Activated T-helper 17 cell treated with anti-CD3 and anti-CD28 coated beads, Interleukin-2, amount 50 U/mL, for 72 hours (primary cell): ENCODE measurements at places on chromosomes 5 and 9.

GRCh38 chr5:139569270-139569955 lies 8.3 kb downstream of the UBE2D2 start:
- no peak for ATAC-seq

GRCh38 chr5:141260458-141261237 lies 15.5 kb downstream of the PCDHB15 start:
- ATAC-seq = no peak

GRCh38 chr9:92186631-92187030 lies 71.4 kb upstream of the SPTLC1 start:
- ATAC-seq = no peak

DNA sequence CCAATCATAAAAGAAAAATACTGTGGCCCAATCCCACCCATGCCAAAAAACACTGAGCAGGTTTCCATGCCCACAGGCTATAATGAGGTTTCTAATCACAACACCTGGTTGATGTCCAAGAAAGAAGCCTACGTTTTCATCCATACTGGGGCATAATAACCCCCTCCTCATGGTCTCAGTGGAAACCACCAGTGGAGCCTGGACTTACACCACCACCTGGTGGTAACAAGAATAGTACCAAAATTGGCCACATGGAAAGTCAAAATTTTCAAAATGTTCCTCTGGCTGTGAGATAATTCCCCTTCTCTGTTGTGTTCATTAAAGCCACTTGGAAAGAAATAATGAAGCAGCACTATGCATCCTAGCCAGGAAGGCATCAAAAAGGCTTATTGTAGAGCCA lies 687.3 kb upstream of the ST8SIA4 start:
- ATAC-seq = no peak

DNA sequence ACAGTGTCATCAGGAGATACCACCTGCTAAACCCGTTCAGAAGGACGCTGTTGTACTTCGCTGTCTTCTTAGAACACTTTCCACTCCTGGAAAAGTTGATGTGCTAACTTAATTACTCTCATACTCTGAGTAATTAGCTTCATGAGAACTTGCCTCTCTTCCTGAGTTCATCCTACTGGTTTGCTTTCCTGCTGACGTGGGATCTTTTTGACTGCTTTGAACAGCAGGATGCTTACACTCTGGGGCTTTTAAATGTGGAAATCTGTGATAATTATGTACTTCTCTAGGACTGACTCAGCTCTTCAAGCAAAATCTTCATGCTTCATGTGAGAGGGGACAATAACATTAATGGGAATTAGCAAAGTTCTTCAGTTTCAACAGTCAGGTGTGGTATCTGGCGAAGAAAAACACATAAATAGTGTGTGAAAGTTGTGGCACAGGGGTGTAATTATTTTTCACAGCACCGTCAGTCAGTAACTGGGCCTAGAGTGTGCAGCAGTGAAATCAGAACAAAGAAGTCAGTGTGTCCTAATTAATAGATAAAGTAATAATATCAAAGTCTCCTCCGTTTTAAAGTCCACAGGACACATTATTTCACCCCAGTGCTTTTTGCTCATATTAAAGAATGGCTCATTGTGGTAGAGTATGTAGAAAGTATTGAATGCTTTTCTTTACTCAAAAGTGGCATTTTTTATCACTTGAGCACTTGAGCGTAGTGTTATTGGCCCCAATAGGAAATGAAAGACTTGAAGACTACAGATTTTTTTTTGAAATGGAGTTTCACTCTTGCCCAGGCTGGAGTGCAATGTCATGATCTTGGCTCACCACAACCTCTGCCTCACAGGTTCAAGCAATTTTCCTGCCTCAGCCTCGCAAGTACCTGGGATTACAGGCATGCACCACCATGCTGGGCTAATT lies 140.9 kb upstream of the DMRT1 start:
- no peak for ATAC-seq

GRCh38 chr9:109244179-109245132 lies 76.4 kb downstream of the EPB41L4B start:
- ATAC-seq = peak; percentile 66

DNA sequence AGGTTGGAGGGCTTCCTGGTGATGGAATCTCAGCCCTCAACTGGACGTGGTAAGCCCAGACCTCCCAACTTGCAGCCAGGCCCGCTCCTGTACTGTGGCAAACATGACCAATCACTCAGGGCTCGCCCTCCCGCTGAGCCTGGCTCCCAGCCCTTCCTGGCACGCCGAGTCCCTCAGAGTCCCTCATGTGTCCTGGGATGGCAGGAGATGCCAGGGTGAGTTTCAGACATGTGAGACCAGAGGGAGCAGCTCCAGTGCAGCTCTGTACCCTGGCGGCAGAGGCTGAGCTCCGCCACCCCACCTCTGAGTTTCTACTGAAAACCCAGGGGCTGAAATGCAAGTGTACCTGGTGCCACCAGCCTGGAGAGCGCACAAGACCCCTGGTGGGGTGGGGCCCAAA lies 42.0 kb upstream of the RXRA start:
- no peak for ATAC-seq

GRCh38 chr5:116032094-116032517 lies at the start of gene ARL14EPL:
ARL14EPL (plus strand) TSS chr5:116032472; CDS start chr5:116051466, 18,994 bp downstream.
- ATAC-seq = no peak

GRCh38 chr5:179051784-179052183 lies 8.4 kb upstream of the ZNF354C start:
- no peak for ATAC-seq

DNA sequence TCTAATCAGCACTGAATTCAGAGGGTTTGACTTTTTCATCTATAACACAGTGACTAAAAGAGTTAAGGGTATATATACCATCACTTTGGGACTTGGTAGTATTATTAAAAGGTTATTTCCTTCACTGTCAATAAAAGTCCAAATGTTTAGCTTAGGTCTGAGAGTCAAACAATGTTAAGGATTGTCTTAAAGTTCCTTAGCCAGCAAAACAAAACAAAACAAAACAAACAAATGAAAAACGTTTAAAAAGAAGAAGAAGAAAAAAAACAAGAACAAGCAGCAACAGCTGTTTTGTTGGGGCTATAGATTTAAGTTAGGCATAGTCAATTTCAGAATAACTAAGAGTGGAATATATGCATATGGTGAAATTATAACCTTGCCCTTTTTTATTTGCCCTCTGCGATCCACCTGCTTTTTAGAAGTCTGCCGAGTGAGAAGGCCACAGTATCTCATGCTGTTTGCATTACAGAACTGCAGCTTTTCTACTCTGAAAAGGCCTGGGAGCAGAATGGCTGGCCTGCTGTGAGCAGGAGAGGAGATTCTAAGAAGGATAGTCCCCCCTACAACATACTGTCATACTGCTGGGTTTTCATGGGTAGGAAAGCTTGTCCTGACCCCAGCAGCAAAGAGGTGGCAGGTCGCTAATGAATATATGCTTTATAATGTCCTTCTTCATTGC lies 141.7 kb downstream of the NTRK2 start:
- ATAC-seq = no peak

- no peak for ATAC-seq
Measured at GRCh38 chr9:20040991-20041696, 252.3 kb upstream of the SLC24A2 start.

GRCh38 chr5:116063950-116064349 lies 20.9 kb upstream of the COMMD10 start:
- no peak for ATAC-seq

DNA sequence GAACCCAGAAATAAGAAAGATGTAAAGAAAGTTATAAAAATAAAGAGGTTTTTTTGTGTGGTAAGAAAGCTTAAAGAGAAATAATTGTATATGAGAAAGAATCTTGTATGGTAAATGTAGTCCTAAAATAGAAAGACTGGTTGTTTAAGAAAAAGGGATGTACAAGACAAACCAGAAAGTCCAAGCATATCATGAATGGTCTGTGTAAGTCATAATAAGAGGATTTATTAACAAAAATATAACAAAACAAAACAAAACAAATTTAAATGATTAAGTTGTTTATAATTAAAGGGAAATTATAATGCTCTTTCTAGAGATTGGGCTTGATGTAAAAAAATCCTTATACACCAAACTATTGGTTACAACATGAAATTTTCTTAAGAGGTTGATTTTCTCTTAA lies 590.4 kb upstream of the PTGER4 start:
- no peak for ATAC-seq

DNA sequence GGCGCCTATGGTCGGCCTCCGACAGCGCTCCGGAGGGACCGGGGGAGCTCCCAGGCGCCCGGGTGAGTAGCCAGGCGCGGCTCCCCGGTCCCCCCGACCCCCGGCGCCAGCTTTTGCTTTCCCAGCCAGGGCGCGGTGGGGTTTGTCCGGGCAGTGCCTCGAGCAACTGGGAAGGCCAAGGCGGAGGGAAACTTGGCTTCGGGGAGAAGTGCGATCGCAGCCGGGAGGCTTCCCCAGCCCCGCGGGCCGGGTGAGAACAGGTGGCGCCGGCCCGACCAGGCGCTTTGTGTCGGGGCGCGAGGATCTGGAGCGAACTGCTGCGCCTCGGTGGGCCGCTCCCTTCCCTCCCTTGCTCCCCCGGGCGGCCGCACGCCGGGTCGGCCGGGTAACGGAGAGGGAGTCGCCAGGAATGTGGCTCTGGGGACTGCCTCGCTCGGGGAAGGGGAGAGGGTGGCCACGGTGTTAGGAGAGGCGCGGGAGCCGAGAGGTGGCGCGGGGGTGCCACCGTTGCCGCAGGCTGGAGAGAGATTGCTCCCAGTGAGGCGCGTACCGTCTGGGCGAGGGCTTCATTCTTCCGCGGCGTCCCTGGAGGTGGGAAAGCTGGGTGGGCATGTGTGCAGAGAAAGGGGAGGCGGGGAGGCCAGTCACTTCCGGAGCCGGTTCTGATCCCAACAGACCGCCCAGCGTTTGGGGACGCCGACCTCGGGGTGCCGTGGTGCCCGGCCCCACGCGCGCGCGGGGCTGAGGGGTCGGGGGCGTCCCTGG lies 561 bp downstream of the DAPK1 start:
- ATAC-seq = peak; percentile 24

- ATAC-seq = peak; percentile 75
Measured at GRCh38 chr5:100826133-100826532, 76.9 kb downstream of the ST8SIA4 start.

- peak; percentile 68 for ATAC-seq
Measured at GRCh38 chr9:35757226-35757891, 3.3 kb upstream of the MSMP start.

GRCh38 chr9:112198646-112199045 lies 23.5 kb upstream of the SUSD1 start:
- no peak for ATAC-seq

DNA sequence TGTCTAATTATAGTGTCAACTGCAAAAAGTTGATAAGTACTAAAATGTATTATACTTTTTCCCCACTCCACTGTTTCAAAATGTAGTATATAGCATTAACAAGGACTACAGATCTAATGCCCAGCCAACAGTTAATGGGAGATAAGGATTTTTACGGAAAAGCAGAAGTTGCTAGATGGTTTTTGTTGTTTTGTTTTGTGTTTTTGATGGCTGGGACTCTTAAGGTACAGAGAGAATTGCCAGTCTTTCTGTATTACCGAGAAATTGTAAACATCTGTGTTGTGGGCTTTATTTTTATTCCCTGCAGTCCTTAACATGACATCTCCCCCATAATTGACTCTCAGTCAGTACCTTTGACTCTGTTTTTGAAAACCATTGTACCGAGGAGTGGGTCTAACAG lies 44.0 kb downstream of the TRIO start:
- no peak for ATAC-seq

GRCh38 chr9:135851748-135852147 lies 55.6 kb downstream of the CAMSAP1 start:
- ATAC-seq = no peak

- ATAC-seq = no peak
Measured at GRCh38 chr9:15377625-15378540, 44.8 kb upstream of the SNAPC3 start.

GRCh38 chr5:2709976-2710689 lies 41.3 kb downstream of the IRX2 start:
- no peak for ATAC-seq

- no peak for ATAC-seq
Measured at GRCh38 chr9:134223591-134224122, 59.3 kb upstream of the RNU6ATAC start.

GRCh38 chr9:127051881-127052595 lies 70.4 kb downstream of the ANGPTL2 start:
- no peak for ATAC-seq

GRCh38 chr5:104327801-104328200 lies 765.2 kb upstream of the NUDT12 start:
- ATAC-seq = no peak

- no peak for ATAC-seq
Measured at GRCh38 chr5:179733772-179734126, 1.1 kb downstream of the MAML1 start.

- ATAC-seq = no peak
Measured at GRCh38 chr9:135461936-135462335, 17.6 kb upstream of the PPP1R26 start.

DNA sequence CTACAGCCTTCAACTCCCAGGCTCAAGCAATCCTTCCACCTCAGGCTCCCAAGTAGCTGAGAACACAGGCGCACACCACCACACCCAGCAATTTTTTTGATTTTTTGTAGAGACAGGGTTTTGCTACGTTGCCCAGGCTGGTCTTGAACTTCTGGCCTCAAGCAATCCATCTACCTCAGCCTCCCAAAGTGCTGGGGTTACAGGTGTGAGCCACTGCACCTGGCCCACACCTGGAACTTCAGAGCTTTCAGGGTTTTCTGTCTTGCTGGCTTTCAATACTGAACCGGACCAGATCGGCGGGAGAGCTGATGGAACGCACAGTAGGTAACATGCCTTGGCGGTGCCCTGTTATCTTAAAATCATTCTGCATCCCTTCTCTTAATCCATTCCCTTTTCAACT lies 30.8 kb downstream of the IPPK start:
- no peak for ATAC-seq

DNA sequence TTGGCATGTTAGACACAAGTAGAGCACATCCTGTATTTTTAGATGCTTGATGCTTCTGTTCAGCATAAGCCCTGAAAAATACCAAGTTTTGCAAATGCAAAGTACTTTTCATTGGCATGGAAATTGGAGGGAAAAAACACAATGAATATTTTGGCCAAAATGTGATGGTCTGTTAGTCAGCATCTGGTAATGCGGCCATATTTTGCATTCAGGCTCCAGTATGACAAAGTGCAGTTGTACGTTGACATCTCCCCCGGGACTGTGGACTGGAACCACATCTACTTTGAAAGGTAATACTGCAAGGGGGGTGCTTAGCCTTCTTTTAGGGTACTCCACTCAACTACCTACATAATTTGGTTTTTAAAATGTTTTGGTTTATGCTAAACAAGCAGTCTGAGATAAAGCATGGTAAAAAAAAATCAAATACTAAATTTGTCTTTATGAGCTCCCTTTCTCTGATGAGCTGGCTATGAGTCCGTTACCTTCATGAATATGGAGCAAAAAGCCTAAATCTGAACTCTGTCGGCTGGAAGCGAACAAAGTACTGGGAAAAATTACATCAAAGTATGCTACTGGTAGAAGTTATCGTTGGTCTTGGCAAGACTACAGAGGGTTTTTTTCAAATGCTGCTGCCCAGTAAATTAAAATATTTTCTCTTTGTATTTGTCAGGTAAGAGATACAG lies 297.0 kb downstream of the ARHGEF28 start:
- ATAC-seq = no peak

GRCh38 chr9:123548741-123549545 lies 192.9 kb downstream of the CRB2 start:
- peak; percentile 91 for ATAC-seq

GRCh38 chr9:98983295-98984268 lies 39.9 kb downstream of the COL15A1 start:
- no peak for ATAC-seq
